ENCODE measurements at places on chromosomes 4 and X.

- peak; percentile 49 for DNase-seq
Observed at GRCh38 chr4:174764105-174764729, 64.8 kb downstream of the GLRA3 start.

DNA sequence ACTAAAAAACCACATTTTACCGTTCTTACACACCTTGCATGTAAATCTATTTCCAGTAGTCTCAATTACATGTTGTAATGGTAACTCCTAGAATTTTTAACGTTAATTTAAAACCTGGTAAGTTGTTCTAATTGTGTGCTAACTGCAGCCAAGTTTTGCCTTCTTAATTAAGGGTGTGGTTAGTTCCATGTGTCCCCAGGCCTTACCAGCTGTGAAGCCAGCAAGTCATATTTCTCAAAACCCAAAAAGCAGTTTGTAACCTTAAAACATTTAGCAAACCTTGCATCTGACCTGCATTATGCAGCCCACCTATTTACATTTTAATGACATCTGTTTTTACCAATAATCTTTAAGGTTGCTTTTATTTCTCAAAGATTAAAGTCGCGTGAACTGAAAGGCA lies 18.4 kb upstream of the FAM47E start:
- no peak for DNase-seq

- no peak for DNase-seq
Observed at GRCh38 chr4:182179105-182179504, 64.1 kb upstream of the TENM3 start.

DNA sequence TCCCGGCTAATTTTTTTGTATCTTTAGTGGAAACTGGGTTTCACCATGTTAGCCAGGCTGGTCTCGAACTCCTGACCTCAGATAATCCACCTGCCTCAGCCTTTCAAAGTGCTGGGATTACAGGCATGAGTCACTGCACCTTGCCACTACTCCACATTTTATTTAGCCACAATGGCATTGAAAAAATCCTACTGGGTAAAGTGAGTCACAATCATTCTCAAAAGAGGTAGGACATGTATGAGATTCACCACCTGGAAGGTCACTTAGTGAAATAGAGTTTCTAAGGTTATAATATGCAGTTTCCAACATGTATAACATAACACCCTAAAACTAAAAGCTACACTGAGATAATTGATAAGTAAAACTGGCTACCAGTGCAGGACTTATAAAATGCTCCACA lies 159.2 kb downstream of the BTC start:
- no peak for DNase-seq

DNA sequence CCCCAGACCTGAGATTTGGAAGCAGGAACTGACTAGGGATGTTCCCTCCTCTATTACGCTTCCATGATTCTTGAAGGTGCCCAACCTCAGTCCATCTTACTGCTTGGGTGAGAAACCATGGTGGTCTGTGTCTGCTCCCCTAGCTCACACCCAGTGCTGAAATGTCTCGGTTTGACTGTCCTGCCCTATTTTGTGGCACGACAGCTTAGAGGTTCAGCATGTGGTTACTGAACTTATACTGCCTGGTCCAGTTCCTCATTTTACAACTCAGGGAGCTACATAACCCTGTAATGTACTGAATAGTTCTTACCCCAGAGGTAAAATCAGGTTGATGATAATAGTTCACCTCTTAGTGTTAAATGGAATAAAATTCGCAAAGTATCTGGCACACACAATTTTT lies 203.1 kb downstream of the RBM46 start:
- DNase-seq = no peak

GRCh38 chr4:121989715-121990114 lies 37.9 kb upstream of the TRPC3 start:
- no peak for DNase-seq

DNA sequence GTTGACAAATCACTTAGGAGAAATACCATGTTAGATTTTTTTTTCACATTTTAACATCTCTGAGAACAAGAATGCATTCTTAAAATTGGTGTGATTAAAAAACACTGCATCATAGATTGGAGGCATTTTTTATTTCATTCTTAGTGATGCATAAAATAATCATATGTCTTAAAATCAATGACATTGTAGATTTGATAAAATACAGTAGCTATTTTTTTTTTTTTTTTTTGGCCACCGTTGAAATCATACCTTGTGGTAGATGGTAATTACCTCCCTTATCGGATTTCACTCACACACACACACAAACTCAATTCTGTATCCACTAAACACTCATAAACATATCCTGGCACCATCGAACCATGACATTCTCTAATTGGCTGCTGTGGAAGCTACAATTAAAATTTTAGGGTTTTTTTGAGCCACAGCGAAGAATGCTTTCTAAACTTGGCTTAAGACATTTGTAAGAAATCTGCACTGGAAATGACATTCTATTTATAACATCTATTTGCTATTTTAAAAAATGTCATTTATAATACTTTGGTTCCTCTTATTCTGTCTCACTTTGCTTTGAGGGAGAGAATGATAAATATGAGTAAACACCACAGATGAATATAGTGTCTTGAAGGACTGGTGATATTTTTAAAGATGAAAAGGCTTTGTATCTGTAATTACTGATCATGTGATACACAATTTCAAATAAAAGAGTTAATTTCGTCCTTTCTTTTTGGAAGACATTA lies 60.1 kb downstream of the CCSER1 start:
- no peak for DNase-seq

GRCh38 chr4:114015444-114015899 lies 36.0 kb upstream of the ARSJ start:
- DNase-seq = no peak

DNA sequence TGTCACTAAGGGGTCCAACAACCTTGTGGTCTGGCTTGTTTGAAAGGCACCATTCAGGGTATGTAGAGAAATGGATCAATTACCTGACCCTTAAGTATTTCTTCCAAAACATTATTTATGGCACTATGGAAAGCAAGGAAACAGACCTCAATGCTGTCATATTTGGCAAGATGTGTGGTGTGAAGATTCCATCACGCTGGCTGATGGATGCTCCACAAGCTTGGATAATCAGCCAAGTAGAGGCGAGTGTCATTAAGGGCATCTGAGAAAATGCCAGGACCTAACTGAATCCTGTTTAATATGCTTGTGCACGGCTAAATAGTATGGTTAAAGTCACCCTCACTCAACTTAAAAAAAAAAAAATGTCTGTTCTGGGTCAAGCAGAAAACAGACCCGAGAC lies 120.7 kb downstream of the COMMD8 start:
- no peak for DNase-seq

DNA sequence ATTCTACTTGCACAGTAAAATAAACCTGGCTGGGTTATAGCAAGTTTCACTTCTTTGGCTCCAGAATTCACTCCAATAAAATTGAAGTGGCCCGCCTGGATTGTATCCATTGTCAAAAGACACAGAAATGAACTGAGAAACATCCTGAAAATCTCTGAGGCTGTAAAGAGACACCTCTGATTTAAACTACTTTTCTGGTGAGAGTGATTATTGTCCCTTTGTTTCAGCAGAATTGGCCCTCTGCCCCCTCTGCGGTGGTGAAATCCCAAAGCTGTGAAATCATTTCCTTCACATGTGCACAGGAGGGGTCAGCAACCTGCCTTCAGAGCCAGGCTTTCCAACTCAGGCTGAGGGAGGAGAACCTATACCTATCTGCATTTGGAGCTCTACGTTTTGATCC lies 23.0 kb downstream of the GAB3 start:
- DNase-seq = no peak

DNA sequence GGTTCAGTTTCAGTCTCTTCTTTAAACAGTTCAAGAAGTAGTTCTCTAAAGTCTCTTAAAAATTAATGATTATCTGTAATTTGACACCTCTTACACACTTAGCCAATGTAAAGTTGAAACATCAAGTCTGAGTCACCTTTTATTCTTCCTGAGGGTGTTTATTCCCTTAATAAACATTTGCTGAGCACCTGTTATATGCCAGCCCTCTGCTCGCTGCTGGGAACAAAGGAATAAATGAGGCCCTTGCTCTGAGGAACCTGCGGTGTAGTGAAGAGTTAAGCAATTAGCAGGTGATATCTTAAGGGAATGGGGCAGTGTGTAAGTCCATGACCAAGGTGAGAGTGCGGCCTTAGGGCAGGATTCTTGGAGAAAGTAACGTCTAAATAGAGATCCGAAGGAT lies 5.2 kb upstream of the NDNF start:
- DNase-seq = no peak

Measured in RPMI8226 (cell line).